Activated T-helper 1 cell treated with anti-CD3 and anti-CD28 coated beads, Interleukin-2, amount 50 U/mL, for 16 hours (primary cell): ENCODE measurements at places on chromosomes 11 and 22.

- no peak for DNase-seq
Measured at GRCh38 chr22:50706481-50707125, 31.4 kb upstream of the ACR start.

DNA sequence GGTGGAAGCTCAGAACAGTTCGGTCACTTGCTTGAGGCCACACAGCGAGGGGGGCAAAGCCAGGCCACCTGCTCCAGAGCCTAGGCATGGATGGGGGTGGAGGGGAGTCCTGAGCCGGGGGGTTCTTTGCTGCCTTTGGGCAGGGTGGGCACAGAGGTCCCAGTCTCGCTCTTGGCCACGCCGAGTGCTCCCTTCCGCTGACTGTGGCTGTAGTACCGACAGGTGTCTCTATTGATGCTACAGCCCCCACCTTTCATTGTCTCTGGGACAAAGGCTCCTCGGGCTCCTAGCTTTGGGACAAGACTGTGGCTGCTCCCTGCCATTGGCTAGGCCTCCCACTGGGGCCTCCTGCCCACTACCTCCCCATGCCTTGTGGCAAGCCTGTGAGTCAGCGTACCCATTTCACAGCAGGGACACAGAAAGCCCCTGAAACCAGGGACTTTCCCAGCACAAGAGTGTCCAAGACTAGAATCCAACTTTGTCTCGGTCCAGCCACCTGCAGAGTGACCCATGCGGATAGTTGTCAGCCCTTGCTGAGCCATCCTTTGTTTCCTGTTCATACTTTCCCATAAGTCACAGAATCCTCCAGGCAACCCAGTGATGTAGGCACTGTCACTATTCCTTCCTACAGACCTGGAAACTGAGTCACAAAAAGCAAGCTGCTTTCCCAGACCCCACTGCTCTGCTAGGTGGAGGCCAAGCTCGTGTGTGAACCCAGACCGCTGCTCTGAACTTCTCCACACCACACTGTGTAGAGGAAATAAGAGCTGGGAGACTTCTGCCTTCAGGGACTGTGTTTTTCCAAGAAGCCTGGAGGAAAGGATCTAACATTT is 17.2 kb downstream of the MYEOV start:
- no peak for DNase-seq

DNA sequence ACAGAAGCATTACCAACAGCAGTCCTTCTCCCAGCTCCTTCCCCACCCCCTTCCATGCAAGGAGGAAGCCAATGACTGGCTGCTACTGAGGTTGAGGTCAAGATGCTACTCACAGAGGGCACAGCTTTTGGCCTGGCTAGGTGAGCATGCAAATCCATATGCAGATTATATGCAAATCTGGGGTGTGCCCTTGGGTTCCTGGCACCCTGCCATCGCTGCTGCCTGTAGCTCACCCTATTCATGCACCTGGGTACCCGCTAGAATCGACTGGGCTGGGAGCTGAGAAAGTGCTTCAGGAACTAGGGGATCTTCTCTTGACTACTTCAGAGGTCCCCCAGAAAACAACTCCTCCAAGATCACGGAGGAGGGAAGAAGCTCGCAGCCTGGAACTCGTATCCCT is 4.0 kb downstream of the DSCAML1 start:
- DNase-seq: no peak

DNA sequence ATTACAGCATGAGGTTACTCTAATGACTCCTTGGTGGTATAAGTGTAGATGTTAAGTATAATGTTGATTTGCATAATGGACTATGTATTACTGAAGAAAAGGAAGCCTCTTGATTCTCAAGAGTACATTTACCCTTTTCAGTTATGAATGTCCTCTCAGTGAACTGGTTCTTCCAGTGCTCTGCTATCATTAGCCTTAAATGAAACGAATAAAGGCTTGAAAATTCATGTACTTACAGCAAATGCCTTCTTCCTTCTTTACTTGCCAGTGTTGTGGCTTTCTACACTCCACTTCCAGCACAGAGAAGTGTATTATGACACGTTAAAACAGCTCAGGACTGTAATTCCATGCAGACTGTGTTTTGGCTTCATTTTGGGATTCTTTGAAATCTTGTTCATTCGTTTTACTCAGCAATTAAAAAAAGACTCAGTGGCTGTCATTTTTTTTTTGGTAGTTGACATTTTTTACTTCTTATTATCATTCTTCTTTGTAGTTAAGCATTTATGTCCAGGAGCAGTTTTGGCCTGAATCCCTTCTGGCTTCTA is 96.9 kb downstream of the MTMR3 start:
- no peak for DNase-seq
